ENCODE measurements at places on chromosomes 2 and 18.

DNA sequence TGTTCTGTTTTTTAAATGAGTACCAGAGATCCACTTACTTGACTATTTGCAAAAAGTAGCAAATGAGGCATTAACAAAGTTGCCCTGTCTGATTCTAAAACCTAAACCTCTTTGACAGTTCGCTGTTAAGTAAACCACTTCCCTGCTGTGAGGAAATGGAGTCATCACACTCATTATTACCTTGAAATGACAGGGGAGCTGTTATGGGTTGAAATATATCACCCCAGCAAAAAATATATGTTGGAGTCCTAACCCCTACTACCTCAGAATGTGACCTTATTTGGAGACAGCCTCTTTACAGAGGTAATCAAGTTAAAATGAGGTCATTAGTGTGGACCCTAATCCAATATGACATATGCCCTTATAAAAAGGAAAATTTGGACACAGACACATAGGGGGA lies 36.1 kb downstream of the DHRS9 start:
- DNase-seq = no peak

DNA sequence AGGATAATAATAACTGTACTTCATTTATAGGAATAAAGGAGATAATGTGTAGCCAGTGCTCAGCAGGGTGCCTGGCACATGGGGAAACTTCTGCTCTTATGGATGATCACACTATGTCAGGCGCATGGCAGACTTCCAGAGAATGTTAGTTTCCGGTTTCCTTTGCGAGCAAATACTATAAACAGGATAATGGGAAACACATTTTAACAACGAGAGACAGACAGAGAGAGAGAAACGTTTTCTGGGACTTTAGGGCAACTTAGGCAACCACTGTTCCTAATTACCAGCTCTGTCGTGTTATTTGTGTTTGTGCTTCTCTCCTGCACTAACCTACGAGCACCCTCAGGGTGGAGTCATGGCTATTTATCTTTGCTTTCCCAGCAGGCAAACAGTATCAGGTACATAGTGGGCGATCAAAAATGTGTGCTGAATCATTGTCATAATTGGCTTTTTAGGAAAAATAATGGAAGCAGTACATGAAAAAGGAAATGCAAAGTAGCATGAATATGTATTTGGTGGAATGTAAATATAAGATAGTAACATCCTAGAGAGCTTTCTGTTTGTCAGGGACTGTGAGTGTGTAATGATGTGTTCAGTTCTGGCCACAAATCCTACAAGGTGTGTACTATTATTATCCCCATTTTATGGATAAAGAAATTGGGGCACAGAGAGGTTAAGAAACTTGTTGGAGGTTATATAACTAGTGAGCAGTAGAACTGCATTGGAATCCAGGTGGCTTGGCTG lies 36.8 kb upstream of the IGFBP2 start:
- no peak for DNase-seq

- no peak for DNase-seq
These were observed at the start of gene IMPA2 for GRCh38 chr18:11981192-11981542. Gene IMPA2, plus strand, starts transcription at chr18:11981507. Its CDS starts 163 bp downstream, at chr18:11981670.

- DNase-seq = no peak
These were observed 1118.8 kb upstream of the ZEB2 start for GRCh38 chr2:145638675-145639074.

GRCh38 chr2:150690261-150690660 lies 202.8 kb upstream of the RND3 start:
- DNase-seq = no peak

Data from GM12891 (cell line).